ENCODE measurements at places on chromosomes 7 and 10. TPM values are rescaled to one million over a fixed set of nuclear protein-coding genes. Genes with fewer than 3 reads are reported as not detected.

The EPO gene
- not detected for polyA plus RNA-seq

DNA sequence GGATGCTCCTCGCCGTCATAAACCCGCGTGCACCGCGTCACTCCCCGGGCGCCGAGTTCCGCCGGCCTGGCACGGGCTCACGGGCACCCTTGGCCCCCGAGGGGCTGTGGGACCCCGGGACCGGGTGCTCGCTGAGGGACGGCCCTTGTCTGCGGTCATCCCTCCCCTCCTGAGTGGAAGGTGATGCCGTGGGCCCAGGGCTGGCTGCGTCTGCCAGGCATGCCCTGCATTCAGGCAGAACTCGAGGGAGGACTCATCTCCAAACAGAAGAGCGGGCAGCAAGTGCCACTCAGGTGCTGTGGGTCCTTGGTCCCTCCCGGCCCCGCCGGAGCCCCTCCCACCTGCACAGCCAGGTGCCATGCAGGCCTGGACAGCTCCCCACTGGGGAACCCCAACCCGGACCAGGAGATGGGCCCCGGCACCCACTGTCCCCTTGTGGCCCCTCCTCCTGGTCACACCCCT, 61.3 kb downstream of the UNCX start:
- no peak for DNase-seq

- no peak for DNase-seq
These were observed 49.1 kb downstream of the RAB11FIP2 start for GRCh38 chr10:117997673-117998072.

The PDE6C gene
- not detected for polyA plus RNA-seq

GRCh38 chr10:88617772-88618300, 31.3 kb downstream of the LIPJ start:
- DNase-seq: no peak

DNA sequence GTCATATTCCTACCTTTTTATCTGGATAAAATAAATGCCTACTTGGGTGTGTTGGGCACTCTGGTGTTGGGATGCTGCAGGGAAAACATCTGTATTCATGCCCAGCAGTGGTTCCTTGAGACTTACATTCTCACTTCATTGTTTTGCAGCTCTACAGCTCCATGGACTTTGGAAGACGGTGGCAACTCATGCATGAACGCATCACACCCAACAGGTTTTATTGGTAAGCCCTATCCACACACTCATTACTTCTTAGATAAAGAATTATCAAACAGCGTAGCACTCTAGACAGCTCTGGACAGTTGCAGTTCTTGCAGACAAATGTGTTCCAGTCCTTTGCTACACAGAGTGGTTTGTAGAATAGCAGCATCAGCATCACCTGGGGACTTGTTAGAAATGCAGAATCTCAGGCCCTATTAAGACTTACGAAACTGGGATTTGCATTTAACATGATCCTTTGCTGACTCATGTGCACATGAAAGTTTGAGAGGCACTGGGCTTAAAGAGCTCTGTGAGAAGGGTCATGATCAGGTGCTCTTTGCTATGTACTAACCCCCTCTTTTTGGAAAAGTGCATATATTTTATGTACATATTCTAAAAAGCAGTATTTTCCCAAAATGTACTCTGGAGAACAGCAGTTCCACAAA, 401.9 kb downstream of the SORCS3 start:
- DNase-seq: no peak

The PAX4 gene
- polyA plus RNA-seq: not detected

GRCh38 chr10:10394933-10395658, 622.6 kb upstream of the CELF2 start:
- DNase-seq: peak; percentile 80

DNA sequence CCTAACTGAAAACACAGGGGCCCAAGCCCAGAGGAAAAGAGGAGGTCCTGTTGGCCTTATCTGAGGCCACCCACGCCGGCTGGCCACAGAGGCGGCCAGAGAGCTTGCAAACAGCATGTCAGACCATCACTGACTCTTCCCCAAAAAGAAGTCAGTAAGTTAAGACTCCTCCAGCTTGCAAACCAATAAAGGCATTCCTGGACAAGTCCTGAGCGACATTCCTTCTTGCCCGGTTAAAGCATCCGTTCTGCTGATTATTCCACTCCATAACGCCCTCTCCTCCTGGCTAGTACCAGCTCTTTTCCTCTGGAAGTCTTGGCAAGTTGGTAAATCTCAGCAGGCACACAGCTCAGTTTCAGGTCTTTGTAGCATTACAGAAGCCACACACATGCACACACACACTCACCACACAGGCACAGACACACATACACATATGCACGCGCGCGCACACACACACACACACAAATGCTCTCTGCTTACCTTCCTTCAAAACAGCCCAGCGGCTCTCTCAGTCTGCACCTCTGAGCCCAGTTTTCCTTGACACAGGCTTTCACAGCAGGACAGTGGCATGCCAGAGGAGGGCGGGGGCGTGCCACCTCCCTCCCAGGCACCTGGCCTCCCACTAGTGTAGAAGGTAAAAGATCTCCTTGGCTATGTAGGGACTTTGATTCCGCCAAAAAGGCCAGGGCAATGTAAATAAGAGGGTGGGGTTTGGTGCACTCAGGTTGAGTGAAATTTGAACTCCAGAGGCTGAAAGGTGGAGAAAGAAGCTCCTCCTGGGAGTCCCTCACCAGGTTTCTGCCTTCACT, 201.4 kb downstream of the TNS3 start:
- peak; percentile 59 for DNase-seq

The AGBL3 gene
- polyA plus RNA-seq: 0.56 TPM

DNA sequence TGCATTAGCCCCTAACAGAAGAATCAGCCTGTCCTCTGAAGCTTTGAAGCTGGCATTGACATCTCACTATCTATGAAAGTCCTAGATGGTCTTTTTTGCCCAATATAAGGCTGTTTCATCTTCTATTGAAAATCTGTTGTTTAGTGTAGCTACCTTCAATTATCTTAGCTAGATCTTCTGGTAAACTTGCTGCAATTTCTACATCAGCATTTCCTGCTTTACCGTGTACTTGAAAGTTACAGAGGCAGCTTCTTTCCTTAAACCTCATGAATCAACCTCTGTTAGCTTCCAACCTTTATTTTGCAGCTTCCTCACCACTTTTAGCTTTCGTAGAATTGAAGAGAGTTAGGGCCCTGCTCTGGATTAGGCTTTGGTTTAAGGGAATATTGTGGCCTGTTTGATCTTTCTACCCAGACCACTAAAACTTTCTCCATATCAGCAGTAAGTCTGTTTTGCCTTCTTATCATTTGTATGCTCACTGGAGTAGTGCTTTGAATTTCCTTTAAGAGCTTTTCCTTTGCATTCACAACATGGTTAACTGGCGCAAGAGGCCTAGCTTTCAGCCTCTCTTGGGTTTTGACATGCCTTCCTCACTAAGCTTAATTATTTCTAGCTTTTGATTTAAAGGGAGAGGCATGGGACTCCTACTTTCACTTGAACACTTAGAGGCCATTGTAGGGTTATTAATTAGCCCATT, 32.5 kb downstream of the ARID5B start:
- no peak for DNase-seq

- DNase-seq: peak; percentile 96
These were observed 108.7 kb downstream of the DIP2C start for GRCh38 chr10:580778-581177.

DNA sequence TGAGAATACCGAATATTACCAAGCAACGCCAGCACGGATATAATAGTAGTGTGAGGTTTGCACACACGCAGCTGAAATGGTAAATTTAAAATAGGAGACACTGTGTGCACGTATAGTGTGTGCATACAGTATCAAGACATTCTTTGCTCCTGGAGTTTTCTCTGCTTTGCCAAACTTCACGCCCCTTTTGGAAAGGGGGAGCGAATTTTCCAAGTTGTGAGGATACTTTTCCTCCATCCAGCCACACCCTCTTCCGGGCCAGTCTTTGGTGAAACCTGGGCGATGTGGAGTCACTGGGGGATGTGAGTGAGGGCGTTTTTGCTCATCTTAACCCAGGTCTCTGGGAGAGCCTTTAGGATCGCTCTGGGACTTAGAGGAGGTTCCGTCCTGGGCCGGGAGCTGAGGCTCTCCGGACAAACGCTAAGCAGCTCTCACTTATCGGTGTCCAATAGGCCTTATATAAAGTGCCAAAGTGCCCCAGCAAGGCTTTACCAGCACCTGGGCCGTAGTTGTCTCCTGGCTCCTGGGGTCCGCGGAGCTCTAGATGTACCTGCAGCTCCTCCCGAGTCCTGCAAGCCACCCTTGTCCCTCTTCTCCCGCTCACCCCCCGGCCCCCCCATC, 160.0 kb upstream of the MKI67 start:
- no peak for DNase-seq

DNA sequence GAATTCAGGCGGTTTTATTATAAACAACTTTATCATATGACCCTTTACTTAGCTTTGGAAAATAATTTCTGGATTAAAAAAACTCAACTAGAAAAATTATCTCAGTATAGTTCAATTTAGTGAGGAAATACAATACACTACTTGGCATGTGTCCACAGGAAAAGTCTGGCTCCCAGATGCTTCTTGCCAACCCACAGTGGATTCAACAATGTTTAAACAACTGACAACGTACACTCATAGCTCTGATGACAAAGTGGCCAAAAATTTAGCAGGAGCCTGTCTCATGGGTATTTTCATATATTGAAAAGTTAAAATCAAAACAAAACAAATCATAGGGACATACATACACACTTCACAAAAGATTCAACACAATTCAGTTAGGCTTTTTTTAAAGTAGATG, 158.8 kb downstream of the SKAP2 start:
- DNase-seq: peak; percentile 91

DNA sequence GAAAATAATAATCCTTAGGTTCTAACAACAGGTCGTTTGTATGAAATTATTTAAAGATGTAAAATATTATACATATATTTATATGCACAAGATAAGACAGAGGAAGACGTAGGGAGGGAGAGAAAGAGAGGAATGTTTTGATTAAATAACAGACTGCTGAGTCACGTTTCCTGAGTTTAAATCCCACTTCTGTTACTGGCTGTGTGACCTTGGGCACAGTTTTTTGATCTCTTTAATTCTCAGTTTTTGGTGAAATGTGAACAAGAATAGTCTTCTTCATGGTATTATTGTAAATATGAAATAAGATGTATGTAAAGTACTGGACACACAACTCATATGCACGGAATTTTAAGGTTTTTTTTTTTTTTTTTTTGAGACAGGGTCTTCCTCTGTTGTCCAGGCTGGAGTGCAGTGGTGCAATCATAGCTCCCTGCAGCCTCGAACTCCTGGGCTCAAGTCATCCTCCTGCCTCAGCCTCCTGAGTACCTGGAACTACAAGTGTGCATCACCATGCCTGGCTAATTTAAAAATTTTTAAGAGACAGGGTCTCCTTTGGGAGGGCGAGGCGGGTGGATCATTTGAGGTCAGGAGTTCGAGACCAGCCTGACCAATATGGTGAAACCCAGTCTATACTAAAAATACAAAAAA, 42.6 kb downstream of the BAMBI start:
- peak; percentile 39 for DNase-seq

DNA sequence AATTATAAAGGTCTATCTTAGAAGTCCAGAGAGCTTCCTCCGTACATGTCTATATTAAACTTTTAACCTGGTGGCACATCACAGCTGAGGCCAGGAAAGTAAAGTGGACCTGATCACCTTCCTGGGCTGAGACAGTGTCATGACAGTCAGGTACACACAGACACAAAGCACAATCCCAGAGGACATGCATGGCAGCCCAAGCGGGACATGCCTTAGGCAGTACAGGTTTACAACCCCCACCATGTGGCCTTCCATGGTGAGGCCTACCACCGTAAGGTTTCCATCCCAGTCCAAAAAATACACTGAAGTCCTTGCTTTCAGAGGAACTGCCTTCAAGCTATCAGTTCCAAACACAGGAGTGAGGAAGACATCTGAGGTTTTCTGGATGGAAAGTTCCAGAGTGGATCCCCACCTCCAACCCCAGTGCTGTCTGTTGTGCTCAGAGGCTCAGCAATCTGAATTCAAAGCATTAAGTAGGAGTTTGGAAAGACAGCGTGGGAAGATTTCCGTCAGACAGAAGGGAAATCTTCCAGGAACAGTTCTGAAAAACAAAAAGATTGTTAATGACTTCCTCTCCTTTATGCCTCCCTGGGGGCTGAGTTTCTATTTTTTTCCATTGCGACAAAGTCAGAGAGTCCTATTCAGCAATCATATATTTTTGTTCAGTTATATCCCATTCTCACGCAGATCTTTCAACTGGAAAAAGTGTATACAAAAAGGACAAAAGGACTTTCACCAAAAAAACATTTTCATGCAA, 20.1 kb downstream of the IFIT3 start:
- no peak for DNase-seq

DNA sequence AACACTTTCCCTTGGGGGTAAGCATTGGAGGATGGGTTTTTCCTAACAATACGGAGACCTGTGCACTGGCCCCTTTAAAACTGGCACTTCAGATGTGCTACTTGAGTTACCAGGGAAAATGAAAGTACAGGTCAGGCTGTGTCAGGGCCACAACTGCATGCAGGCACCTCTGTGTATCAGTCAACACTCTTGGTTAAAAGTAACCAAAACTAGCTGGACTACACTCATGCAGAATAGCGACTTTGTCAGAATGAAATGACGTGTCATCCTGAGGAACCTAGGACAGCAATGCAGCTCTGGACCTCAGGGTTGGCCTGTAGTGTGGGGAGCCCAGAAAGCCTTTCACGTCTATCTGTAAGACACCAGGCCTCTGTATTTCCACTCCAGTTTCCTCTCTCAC, 33.8 kb upstream of the SMKR1 start:
- DNase-seq: no peak

The ABCB4 gene
- 0.16 TPM for polyA plus RNA-seq

The ARL3 gene
- polyA plus RNA-seq: 22.0 TPM

The EFCAB10 gene
- polyA plus RNA-seq: not detected
